ENCODE measurements at places on chromosomes 5 and 9.

- DNase-seq, result no peak
Observed at GRCh38 chr5:17167171-17167891, 50.1 kb upstream of the BASP1 start.

DNA sequence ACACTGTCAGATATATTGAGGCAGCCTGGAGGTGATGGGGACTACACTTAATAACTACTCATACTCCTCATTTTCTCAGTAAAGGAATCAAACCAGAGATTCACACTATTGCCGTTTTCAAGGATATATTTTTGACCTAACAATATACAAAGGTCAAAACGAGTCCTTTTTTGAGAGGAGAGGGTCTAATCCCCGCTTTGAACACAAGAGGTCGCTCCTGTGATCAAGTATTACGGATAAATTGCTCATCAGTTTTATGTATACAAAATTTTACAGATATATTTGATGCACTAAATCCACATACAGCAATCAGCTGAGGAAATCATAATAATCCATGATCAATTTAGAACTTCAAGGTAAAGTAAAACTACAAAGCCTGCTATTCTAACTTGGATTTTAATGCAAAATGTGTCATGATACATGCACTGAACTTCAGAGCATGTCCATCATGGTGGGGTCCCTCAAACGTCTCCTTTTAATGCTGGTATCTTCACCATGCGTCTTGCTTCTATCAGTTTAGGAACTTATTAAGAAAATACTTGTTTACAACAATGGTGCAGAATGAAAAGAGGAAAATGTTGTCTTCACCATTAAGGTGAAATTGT lies 2.5 kb upstream of the ISL1 start:
- no peak for DNase-seq

DNA sequence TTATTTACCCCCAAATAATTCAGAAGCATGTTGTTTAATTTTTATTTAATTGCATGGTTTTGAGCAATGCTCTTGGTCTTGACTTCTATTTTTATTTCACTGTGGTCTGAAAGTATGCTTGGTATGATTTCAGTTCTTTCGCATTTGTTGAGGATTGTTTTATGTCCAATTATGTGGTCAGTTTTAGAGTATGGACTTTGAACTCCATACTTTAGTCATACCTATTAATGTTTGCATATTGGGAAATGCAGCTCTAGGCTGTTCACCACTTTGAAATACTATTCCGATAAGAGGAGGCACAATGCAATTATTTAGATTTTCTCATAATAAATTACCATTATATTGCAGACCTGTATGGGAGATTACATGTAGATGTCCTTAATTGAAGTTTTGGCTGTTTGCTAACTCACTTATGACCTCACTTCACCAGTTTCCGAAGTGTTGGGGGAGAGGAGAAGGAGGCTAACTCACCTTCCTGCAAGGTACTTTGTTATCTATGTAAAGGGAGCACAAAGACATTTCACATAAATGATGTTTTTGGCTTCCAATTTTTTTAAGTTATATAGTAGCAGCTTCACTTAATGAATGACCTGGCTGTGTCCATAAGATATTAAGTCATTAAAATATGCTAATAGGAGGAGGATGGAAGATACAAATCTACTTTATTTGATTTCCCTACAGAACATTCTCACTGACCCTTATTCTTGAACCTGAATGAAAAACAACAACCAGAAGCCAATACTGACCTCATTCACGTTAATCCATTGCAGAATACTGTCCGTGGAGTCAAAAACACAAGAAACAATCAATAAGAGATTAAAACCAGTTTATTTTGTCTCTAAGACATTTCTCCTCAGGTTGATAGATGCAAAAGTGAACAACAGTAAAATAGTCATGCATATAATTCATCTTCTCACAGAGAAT lies 970.3 kb upstream of the ARRDC3 start:
- DNase-seq, result no peak

DNA sequence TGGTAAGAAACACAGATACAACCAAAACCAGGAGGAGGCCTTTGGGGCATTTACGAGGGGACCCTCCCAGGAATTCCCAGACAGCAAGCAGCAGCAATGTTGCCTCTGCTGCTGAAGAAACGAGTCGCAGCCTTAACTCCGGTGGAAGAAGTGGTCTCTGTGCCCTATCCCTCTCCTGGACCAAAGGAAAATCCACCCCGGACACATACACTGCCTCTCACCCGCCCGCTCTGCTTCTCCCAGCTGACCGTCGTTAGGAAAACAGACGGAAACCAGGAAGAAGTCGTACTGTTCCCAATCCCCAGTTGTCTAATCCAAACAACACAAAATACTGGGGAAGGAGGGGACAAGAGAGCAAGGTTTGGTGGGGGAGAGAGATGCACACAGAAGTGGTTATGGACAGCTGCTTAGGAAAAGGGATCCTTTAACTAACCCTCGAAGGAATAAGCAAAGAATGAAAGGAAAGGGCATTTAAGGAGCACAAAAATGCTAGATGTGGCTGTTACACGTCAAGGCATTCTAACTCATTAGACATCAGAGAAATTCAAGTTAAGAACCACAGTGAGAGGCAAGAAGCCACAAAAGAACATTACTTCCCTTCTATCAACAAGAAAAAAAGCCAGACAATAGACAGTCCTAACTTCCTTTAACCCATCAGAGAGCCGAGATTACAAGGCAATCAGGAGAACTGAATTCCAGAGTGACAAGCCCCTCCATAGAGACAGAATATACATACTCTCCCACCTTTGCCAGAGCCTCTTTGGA lies 71.9 kb downstream of the ACTL7B start:
- no peak for DNase-seq

DNA sequence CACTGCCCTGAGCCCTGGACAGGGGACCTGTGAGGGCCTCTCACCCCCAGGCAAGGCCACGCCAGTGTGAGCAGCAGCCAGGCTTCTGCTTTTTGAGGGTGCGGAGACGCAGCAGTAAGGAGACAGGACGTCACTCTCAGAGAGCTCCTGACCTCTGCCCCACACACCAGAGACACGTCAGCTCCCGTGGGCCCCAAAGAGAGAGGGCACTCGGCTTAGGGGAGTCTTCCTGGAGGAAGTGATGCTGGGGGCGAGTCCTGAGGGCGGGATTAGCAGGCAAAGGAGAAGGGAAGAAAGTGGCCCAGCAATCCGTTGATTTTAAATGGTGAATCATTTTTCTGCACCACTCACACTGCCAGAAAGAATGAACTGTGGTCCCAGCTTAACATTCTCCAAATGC lies 24.0 kb upstream of the SLC9A3 start:
- no peak for DNase-seq

DNA sequence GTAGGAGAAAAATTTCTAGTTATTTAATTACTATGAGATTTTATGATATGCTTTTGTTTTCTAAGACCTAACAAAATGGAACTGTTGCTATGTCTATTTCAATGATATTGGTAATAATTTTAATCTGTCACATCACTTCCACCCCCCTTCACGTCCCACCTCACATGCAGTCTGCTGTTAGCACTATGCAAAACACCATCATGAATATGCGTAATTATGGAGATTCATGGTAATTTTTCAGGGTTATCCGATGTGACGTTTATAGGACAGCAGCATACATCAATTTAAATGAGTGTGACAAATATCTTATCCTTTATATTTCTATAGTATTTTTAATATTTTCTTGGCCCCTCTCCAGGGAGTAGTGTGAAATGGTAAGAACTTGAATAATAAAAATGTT lies 283.8 kb upstream of the TMEM161B start:
- DNase-seq, result no peak

DNA sequence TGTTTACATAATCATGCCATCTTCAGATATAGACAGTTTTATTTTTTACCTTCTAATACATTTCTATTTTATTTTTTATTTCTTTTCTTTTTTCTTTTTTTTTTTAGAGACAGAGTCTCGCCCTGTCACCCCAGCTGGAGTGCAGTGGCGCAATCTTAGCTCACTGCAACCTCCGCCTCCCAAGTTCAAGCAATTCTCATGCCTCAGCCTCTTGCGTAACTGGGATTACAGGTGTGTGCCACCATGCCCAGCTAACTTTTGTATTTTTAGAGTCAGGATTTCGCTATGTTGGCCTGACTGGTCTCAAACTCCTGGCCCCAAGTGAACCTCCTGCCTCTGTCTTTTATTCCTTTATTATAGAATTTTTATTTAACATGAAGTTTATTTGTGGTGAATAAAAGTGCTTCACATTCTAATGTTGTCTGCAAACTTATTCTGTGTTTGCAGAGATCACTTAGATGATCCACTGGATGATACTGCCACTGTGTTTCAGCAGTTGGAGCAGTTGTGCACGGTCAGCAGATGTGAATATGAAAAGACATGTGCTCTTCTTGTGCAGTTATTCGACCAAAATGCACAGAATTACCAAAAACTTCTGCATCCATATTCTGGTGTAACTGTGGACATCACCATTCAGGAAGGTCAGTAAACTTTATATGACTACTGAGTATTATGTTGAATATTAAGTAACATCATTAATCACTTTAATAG lies 62.2 kb downstream of the RANBP17 start:
- DNase-seq, result no peak

DNA sequence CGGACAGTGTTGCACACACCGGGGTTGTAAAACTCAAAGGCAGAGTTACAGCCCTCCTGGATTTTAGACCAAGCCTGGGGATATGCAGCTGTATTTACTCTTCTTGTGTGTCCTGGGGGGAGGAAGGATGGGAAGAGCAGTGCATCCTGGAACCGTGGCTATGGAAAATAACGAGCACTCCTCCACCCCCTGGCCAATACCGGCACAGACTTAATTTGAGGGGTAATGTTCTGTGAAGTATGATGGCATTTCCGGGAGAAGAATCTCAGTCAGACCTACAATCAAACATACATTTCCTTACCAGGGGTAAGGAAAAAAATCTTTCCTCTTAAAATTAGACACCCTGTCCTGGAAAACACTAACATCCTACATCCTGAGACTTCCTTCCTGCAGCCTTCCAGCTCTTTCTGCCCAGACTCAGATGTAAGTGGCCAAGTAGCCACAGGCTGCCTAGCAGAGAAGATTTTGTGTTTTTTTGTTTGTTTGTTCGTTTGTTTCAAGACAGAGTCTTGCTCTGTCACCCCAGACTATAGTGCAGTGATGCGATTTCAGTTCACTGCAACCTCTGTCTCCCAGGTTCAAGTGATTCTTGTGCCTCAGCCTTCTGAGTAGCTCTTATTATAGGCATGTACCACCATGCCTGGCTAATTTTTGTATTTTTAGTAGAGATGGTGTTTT lies 11.0 kb upstream of the ERMP1 start:
- DNase-seq, result no peak

DNA sequence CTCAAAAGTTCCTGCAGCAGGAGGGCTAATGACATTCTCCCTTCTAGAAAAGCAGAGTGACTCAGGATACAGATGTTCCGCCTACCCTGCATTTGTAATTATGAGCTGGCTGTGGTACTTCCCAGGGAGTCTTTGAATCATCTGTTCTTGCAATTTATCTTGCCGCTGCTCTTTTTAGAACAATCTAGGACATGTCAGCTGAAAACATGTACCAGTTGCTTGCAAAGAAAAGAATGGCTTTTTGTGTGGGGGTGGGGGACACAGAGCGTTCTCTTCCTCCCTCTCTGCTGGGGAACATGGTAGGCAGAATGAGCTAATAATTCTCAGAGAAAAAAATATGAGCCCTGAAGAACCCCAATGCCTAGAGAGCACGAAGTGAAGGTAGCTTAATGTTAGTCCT lies 51.7 kb upstream of the TUT7 start:
- peak; percentile 11 for DNase-seq

DNA sequence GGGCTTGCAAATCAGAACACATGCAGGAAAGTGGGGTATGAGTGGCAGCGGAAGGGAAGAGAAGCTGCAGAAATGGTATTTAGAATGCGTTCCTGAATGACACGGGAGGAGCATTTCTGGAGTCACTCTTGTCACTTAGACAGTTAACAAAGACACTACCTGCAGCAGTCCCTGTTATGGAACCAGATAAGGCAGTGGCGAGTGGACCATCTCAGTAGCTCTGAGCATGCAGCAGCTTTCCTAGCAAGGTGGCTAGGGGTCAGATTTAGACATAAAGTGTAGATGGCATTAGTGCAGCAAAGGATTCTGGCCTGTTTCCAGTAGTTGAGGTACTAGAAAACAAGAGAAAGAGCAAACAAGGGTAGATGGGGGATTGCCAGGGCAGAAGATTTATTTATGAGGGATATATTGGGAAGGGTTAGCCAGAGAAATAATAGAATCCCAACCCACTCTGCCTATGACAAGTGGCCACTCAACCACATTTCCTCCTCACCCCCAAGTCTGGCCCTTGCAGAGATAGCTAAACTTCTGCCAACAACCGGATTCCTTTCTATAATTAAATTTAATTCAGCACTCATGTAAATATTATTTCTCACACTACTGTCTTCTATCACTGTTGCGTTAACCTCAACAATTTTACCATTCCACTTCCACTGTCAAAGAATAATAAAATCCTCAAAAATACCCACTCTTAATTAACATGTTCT lies 201.6 kb downstream of the DCP2 start:
- no peak for DNase-seq

- no peak for DNase-seq
Observed at GRCh38 chr5:148855249-148856008, 29.0 kb downstream of the ADRB2 start.

Measured in activated naive CD8-positive, alpha-beta T cell treated with anti-CD3 and anti-CD28 coated beads, Interleukin-2, amount 50 U/mL, for 24 hours (primary cell).